ENCODE measurements at places on chromosomes 6 and 20.
A peak's percentile ranks its signal among the peaks of the same experiment; 100 is the strongest.

DNA sequence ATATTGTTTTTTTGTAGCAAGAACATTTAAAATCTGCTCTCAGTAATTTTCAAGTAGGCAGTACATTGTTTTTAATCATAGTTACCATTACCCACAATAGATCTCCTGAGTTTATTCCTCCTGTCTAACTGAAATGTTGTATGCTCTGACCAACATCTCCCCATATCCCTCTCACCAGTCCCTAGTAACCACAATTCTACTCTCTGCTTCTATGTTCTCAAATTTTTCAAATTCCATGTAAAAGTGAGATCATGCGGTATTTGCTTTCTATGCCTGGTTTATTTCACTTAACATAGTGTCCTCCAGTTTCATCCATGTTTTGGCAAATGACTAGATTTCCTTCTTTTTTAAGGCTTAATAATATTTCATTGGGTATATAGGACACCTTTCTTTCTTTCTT is 300.5 kb downstream of the KCNQ5 start:
- H3K4me3 ChIP-seq: no peak overlapping the region
- no peaks in the 10 kb centered on the region for H3K4me1 ChIP-seq
- no peak for DNase-seq
- H3K36me3 ChIP-seq: no peaks in the 10 kb centered on the region
- H3K27me3 ChIP-seq: no peaks in the 10 kb centered on the region

DNA sequence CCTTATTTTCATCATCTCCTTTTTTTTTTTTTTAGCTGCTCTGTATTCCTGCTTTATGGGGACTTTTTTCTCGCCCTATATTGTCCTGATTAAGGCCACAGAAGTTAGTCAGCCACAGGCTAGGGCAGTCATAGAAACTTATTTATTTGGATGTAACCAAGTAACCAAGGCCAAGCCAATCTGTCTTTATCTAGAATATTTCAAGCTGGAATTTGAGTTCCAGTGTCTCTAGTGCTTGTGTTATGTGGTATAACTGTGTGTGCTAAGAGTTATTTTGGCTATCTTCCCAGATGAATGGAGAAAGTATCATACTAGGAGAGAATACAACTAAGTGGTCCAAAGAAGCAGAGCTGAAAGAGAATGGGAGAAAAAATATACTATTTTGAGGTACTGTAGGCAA is 751.5 kb downstream of the CBLN4 start:
- H3K36me3 ChIP-seq: no peaks in the 10 kb centered on the region
- H3K27me3 ChIP-seq: no peaks in the 10 kb centered on the region
- no peak overlapping the region for H3K27ac ChIP-seq
- DNase-seq: no peak

DNA sequence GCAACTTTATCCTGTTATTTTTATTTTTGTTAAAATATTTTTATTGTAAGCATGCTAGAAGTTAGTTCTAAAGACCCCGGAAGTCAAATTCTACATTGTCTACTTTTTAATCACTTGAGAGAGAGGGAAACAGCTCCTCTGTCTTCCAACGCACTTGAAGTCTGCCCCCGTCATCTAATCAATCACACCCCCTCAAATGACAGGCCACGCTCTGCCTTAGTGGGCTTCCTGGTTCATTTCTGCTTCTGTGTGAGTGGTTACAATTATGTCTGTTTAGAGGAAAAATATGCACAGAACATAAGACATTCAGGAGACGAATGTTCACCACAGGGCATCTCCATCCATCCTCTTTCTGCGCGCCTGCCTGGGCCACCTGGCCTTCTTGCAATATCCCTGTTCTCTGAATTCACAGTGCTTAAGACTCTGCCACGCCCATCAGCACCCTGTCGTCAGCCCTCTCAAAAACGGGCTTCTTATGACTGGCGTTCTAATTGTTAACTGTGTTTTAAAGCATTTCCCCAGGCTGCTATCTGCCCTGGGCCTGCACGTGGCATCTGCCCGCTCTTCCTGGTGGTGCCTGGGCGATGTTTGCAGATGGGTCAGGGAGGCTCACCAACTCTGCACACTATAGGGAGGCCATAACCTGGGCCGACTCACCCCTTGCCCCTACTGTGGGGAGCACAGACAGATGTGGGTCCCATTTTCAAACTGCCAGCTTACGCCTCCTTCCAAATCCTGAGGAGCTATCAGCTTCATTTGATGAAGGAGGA is 15.4 kb downstream of the DACT2 start:
- H3K27ac ChIP-seq: no peak overlapping the region
- H3K27me3 ChIP-seq: peaks cover 15% of the 10 kb centered on the region
- DNase-seq: no peak
- H3K4me3 ChIP-seq: no peak overlapping the region
- H3K36me3 ChIP-seq: no peaks in the 10 kb centered on the region

GRCh38 chr6:496649-497048 is 105.1 kb downstream of the IRF4 start:
- no peak overlapping the region for H3K4me3 ChIP-seq
- H3K27me3 ChIP-seq: no peaks in the 10 kb centered on the region
- DNase-seq: no peak
- no peaks in the 10 kb centered on the region for H3K36me3 ChIP-seq
- H3K4me1 ChIP-seq: 0 out of 2 replicates have a peak, but pooled peaks cover 9% of the 10 kb centered on the region

DNA sequence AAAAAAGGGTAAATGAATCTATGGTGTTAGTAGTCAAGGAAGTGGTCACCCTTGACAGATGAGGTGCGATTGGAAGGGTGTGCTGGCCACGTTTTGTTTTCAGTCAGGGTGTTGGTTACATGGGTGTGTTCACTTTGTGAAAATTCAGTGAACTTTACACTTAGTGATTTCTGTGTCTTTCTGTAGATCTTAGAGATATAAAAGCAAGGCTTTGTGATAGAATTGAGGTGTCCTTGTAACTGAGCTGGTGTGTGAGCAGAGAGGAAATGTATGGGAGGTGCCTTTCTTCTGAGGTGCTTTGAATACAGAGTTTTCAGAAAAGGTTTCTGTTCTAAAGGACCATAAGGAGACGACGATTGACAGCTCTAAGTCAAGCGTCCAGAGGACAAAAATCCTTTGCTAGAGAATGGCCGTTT is 90.5 kb downstream of the SAMD3 start:
- H3K27ac ChIP-seq: no peak overlapping the region
- no peak for DNase-seq
- no peaks in the 10 kb centered on the region for H3K4me1 ChIP-seq
- H3K36me3 ChIP-seq: no peaks in the 10 kb centered on the region
- no peak overlapping the region for H3K4me3 ChIP-seq
- H3K27me3 ChIP-seq: no peaks in the 10 kb centered on the region

DNA sequence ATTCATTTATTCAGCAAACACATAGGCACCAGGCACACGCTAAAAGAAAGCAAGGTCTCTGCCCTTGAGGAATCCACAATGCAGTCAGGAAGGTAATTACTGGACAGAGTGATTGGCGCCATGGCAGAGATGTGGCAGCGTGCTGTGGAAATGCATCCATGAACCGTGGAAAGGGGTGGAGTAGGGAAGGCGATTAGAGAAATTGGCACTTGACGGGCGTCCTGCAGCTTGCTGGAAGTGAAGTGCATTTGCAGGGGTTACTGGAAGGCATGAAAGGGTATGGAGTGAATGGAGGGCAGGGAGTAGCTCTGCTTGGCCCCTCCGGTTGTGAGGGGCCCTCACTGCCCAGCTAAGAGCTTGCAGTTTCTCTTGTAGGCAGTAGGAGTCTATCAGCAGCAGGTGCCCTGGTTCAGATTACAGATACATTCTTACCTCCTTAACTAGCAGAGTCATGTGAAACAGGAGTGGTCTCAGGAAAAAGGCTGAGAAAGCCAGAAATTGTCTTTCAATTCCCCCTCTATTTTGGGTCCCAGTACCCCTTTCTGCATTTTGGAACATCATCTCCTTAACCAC is 122.5 kb upstream of the TIAM2 start:
- H3K36me3 ChIP-seq: no peaks in the 10 kb centered on the region
- H3K27me3 ChIP-seq: no peaks in the 10 kb centered on the region
- no peak overlapping the region for H3K4me3 ChIP-seq
- no peak for DNase-seq

DNA sequence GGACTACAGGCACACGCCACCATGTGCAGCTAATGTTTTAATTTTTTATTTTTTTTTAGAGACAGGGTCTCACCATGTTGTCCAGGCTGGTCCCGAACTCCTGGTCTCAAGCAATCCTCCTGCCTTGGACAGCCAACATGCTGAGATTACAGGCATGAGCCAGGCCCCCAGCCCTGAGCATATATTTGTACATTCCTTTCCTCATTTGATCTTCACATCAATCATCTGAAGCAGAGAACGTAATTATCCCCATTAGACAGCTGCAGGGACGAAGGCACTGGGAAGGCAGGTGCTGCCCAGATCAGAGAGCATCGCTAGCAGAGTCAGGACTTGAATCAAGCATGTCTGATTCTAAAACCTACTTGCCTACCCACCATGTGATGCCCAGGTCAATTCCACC is 41.0 kb upstream of the SIRPA start:
- no peak overlapping the region for H3K27ac ChIP-seq
- no peaks in the 10 kb centered on the region for H3K36me3 ChIP-seq
- no peaks in the 10 kb centered on the region for H3K27me3 ChIP-seq
- peaks cover 18% of the 10 kb centered on the region for H3K4me1 ChIP-seq

DNA sequence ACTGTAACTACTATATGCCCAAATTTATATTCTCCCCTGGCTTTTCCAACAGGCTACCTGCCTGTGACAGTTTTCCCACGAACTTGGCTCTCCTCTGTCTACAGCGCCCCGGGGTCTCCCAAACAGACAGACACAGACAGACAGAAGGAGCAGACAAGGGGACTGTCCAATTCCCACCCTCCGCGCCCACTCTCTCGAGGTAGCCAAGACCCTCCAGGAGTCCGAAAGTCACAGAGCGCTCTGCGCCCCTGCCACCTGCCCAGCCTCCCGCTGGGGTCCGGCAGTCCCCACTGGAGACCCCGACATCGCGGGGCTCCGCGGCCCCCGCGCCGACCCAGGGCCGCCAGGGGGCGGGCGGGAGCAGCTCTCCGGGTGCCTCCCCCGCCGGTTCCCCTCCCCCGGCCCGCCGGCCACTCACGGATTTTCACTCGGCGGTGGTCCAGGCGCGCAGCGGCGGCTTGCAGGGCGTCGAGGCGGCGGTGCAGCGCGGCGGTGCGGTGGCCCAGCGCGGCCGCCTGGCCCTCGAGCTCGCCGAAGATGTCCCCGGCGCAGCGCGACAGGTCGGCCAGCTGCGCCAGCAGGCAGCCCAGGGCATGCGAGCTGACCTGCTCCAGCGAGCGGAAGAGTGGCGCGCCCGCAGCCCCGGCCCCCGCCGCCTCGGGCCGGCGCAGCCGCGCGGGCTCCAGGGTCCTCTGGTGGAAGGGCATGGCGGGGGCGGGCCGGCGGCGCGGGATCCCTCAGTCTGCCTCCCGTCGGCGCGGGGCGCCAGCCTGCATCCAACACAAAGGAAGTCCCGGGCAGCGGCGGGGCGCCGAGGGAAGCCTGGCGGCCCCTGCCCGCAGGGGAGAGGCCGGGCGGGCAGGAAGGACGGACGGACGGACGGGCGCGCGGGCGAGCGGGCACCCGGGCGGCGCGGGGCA is 81.3 kb upstream of the CCDC28A start:
- peak overlapping the region; percentile 75 for H3K4me3 ChIP-seq
- DNase-seq: peak; percentile 54
- no peaks in the 10 kb centered on the region for H3K36me3 ChIP-seq
- no peaks in the 10 kb centered on the region for H3K27me3 ChIP-seq
- H3K27ac ChIP-seq: no peak overlapping the region
- peaks cover 3% of the 10 kb centered on the region for H3K4me1 ChIP-seq

DNA sequence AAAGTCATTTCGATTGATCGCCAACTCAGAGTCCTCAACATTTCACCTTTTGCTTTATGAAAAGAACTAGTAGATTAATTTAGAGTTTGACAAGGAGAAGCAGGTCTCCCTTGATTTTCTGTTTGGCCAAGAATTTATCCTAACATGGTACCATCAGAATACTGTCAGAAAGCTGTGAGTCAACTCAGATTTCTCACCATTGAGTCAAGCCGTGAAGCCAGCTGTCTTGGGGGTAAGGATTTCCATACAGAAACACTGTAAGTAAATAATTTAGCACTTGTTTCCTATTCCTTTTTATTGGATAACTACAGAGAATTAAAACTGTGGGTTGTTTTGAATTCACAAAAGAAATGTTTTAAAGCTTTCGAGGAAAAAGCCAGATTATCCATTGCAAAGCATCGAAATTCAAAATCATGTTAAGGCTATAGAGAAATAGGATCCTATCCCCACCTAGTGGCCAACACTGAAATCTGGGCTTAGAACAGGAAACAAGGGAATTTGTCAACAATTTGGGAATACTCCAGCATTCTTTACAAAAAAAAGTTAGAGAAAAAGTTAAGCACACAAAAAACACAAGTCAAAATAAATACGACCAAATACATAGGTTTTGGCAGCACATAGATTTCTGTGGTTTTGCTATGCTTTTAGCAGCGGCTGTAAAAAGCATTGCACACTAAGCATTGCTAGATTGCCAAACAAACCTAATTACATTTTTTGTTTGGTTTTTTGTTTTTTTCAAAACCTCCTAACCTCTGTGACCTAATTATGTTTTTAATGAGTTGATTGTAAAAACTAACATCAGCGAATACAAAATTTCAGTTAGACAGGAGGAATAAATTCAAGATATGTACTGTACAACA is 44.2 kb downstream of the COL11A2 start:
- H3K27me3 ChIP-seq: peaks cover 8% of the 10 kb centered on the region
- H3K4me3 ChIP-seq: no peak overlapping the region
- H3K4me1 ChIP-seq: no peaks in the 10 kb centered on the region
- no peaks in the 10 kb centered on the region for H3K36me3 ChIP-seq
- no peak for DNase-seq

DNA sequence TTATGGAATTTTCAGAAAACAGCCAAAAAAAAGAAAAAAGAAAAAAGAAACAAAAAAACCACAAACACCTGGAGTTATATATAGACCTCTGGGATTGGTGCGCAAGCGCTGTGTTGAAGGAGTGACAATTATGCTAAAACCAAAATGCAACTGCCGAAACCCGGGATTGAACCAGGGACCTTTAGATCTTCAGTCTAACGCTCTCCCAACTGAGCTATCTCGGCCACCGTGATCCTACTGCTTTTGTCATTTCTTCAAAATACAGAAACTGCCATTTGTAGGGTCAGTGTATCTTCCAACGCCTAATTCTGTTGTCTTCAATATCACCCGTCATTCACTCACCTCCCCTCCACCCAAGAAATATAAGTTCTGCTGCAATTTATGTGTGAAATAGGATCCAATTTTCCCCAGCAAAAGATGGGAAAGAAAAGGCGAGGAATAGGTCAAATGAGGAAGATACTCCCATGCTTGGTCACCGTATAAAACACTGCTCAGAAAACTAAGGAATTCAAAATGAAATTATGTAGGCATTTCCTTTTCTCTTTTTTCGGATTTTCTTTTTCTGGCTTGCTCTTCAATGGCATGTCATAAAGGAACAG is 116.0 kb downstream of the TRIM27 start:
- H3K27ac ChIP-seq: no peak overlapping the region
- no peak for DNase-seq
- H3K36me3 ChIP-seq: no peaks in the 10 kb centered on the region
- no peaks in the 10 kb centered on the region for H3K4me1 ChIP-seq
- no peak overlapping the region for H3K4me3 ChIP-seq
